ENCODE measurements at places on chromosomes 5 and 9.

GRCh38 chr5:150353032-150353675 is 4.3 kb upstream of the TCOF1 start:
- DNase-seq = no peak

GRCh38 chr5:89981878-89982773 is 427.4 kb downstream of the CETN3 start:
- DNase-seq = no peak

DNA sequence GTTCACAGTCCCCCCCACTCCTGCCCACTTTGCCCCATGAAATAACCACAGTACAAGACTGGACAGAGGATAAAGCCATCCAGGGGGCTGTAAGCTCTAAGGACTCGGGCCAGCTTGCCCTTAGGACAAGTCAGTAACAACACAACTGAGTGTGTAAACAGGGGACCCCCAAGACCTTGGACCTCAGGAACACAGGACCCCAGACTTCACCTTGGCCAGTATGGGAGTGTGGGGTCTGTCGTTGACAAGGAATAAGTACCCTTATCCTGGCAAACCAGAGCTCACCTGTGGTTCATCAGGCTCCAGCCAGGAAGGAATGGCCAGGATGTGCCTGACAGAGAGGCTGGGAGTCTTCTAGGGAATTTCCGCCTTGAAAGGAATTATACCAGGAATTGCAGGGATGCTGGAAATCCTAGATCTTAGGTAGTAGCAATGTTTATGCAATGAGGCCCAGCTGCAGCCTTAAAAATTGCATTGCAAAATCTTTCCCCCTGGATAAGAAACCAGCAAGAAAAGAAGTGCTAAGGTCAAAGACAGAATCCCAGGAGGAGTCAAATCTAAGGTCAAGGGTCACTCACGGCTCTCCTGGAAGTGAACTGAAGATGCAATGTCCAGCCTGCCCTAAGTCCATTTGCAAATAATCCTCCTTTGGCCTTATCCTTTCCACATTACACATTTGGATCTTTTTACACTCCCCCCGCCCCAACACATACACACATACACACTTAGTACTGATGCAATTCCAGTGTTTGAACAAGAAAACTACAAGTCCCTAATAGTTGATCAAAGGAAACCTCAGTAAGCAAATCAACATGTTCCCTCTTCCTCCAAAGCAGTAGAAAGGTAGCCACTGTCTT is 27.3 kb upstream of the TDRD7 start:
- no peak for DNase-seq

GRCh38 chr5:82176115-82176814 is 101.9 kb downstream of the RPS23 start:
- no peak for DNase-seq

- DNase-seq = no peak
Observed at GRCh38 chr5:97531549-97531948, 348.5 kb upstream of the RIOK2 start.

DNA sequence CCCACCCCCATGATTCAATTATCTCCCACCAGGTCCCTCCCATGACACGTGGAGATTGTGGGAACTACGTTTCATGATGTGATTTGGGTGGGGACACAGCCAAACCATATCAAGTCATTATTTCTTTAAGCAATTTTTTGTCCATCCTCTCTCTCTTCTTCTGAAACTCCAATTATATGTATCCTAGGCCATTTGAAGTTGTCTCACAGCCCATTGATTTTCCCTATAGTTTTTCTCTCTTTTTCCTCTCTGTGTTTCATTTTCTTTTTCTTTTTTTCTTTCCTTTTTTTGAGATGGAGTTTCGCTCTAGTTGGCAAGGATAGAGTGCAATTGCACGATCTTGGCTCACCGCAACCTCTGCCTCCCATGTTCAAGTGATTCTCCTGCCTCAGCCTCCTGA is 101.9 kb upstream of the CXCL14 start:
- DNase-seq = no peak

DNA sequence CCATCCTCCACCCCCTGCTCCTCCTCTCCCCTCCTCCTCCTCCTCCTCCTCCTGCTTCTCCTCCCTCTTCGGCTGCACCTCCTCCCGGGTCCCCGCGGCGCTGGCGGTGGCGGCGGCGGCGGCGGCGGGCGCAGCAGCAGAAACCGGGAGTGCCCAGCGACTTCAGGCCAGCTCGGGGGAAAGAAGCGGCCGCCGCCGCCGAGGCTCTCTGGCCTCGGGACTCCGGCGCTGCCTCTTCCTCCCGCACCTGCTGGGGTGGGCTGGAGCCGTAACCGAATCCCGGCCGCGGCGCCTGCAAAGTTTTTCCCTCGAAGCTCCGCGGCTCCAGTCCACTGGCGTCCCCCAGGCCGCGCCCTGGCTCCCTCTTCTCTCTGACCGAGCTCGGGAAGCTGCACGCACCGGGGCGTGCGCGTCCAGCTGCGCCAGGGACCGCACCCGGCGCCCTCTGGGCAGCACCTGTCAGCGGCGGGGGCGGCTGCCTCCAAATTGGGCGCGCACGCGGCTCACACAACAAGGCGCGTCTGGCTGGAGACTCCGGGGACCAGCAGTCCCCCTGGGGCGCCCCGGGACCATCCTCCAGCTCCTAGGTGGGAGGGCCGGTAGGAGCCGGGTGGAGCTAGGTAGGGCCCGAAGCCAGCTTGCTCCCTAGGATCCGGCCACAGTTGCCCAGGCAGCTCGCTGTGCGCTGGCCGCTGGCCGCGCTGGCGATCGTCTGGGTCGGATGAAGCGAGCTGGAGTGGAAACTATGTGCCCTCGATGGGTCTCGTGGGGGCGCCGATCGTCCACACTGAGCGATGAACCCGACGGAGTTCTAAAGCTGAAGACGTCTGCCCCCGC is at the start of gene MCTP1:
MCTP1 (minus strand) TSS at position 523 of the 837 bp plus-strand sequence.
- DNase-seq = no peak

GRCh38 chr5:87074072-87074471 is 193.6 kb upstream of the RASA1 start:
- DNase-seq = no peak

- DNase-seq = no peak
Observed at GRCh38 chr5:114174837-114175236, 187.0 kb upstream of the KCNN2 start.

DNA sequence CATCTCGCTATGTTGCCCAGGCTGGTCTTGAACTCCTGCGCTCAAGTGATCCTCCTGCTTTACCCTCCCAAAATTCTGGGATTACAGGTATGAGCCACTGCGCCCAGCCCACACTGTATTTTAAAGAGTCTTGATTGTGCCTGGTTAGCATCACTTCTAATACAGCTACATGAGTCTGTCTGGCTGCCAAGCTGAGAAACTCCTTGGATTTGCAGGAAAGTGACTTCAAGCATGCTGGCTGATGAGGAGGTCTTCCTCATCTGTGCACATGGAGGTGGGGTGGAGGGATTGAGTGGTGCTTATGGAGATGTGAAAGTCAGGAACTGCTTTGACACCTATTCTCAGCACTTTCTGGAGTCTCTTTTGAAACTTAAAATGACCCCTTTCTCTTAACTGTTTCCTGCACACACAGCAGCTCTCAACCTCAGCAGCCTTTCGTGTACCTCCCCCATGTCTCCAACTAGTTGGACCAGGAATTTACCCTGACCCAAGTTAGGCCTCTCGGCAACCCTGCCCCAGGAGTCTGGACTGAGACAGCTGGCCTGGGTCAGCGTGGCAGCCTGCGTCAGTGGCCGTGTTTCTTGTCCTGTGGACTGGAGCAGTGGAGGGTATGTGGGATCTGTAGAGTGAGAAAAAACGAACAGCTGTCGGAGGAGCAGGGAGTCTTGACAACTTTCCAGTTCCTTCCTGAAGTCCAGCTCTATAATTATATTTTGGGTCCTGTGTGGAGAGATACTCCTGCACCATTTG is 72.5 kb downstream of the ACER2 start:
- no peak for DNase-seq

DNA sequence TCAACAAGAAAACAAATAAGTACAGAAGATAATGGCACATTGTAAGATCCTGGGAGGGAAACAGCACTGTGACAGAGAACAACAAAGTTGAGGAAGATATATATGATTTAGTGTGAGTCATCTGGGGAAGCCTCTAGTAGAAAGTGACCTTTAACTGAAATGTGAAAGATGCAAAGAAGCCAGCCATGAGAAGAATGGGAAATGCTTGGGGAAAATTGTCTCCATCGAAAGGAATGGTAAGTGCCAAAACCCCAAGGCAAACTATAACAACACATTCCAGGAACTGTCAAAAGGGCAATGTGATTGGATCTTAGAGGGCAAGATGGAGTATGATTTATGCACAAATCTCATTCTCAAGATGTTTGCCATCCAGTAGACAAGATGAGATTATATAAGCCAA is 537.8 kb upstream of the BRINP1 start:
- no peak for DNase-seq

GRCh38 chr5:63860379-63860778 is 101.9 kb downstream of the HTR1A start:
- DNase-seq = no peak

- no peak for DNase-seq
Observed at GRCh38 chr5:73895471-73895870, 269.5 kb downstream of the ARHGEF28 start.

GRCh38 chr9:116372081-116372673 is 218.6 kb downstream of the PAPPA start:
- DNase-seq = no peak

- no peak for DNase-seq
Observed at GRCh38 chr5:84381502-84382362, 2.9 kb downstream of the EDIL3 start.

GRCh38 chr5:58327289-58327688 is 132.6 kb downstream of the PLK2 start:
- DNase-seq = no peak

GRCh38 chr5:173148354-173148753 is 4.0 kb downstream of the BNIP1 start:
- DNase-seq = no peak

DNA sequence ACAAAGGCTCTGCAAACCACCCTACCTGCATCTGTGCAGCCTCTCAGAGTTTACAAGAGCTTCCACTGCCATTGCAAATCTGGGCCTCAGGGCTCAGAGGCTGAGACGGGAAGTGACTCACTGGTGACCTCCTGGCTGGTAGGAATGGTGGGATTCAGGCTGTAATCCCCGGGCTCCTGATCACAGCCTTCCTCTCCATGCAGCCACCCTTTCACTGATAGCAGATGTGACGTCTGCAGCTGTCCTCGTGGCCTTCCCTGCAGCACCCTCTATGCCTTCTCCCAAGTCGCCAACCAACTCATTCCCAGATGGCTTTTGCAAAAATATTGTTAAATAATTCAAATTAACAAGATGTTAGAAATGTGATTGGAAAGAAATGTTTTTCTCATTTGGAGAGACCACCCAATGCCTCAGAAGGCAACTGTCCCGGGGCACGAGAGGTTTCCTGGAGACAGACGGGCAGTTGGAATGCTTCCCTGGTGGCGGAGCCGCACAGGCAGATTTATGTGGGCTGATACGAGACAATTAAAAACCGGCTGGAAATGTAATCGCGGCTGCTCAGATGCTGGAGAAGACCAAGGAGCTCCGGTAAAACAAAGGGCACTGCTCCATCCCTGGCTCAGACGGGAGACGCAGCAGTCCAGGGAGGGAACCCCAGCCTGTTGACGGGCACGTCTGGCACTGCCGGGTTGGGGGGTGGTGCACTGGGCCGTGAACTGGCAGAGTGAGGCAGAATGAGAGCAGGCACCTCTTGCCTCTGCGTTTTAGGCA is 34.4 kb upstream of the SLC25A51 start:
- DNase-seq = no peak

DNA sequence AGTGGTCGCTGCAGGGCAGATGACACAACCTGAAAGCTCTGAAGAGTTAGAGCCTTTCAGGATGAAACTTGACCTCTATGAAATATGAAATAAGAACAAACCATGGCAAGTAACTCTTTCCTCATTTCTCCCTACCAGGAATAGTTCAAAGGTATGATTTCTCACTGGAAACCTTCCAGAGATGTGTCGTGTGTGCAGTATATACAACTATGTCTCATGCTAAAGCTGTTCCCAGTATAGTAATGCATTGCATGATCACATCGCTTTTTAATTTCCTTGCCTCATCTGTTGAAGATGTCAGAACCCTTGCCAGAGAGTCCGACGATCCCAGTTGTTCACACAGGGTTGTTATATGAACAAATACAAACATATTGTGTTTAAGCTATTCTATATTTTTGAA is 45.8 kb upstream of the RGMB start:
- no peak for DNase-seq

- no peak for DNase-seq
Observed at GRCh38 chr5:177539411-177539810, 15.0 kb downstream of the FAM193B start.

DNA sequence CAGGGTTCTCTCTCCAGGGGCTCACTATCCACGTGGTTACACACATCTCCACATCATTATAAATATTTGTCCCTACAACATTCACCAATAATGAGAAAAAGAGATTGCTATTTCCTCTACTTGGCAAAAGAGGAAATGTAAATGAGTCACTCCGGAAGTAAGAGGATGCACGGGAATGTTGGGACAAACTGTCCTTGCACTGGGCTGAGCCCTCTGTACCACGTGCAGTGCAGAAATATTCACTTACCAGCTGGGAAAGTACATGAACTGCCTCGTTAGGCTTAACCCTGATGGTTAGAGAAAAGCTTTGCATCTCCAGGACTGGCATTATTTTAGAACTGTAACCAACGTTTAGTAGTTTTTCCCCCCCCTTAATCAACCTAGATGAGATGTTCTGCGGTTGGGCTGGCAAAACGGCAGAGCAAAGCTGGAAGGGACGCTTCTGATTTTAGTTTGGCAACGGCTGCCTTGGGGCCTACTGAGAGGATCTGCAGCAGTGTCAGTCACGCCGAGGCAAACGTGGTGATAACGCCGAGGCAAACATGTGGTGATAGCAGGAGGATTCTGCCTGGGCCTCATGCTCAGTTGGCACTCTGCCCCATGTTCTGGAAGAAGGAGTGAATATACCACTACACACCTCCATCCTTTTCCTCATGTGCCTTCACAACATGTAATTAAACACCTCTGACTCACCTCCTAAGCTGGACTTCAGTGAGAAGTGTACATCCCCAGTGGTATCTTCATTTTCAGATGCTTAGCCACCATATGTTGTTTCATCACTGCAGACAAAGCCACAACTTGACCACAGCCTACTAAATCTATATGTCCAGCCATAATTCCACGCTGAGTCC is 661.4 kb upstream of the KLF4 start:
- no peak for DNase-seq

DNA sequence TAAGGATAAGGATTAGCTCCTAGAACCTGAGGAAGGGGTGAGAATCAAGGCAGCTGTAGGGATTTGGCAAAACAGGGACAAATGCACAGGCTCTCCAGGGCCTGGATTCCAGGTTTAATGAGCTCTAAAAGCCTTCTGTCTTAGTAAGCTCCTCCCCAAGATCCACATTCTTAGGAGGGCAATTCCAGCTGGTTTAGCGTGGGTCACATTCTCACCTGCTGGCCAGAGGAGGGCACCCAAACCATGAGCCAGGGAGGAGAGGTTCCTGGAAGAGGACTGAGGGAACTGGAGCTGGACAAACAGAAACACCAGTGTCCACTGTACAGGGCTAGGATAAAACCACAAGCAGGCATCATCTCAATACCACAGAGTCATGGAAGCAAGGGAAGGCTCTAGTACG is 480.0 kb downstream of the CCDC171 start:
- DNase-seq = no peak

- no peak for DNase-seq
Observed at GRCh38 chr9:134558124-134558905, 83.3 kb upstream of the COL5A1 start.
